A549 treated with RU486 at 1 μM for 4 hours (cell line): ENCODE measurements at places on chromosomes 11 and 22. TPM values are rescaled to one million over a fixed set of nuclear protein-coding genes. Genes with fewer than 3 reads are reported as not detected.

Gene LDHAL6A
- not detected in 5 replicates for total RNA-seq

Gene PGA5
- not detected in 5 replicates for total RNA-seq

Gene ALG8
- 48.8 to 68.8 TPM (median 62.6 TPM) in 5 replicates for total RNA-seq

Gene NXPE2
- total RNA-seq, result not detected in 5 replicates

Gene HEPN1
- total RNA-seq, result not detected in 5 replicates

Gene KCNJ5
- 0.10 TPM in 1 of 5 replicates, not detected in the others for total RNA-seq

Gene MFNG
- 1.6 to 2.9 TPM (median 2.0 TPM) in 5 replicates for total RNA-seq

Gene OR51I1
- total RNA-seq, result not detected in 5 replicates

Gene FXYD6
- total RNA-seq, result 0.14 to 0.43 TPM (median 0.28 TPM) in 5 replicates

Gene GVQW3
- total RNA-seq, result 0.43 to 1.6 TPM (median 0.87 TPM) in 5 replicates

Gene OR52E5
- total RNA-seq, result not detected in 5 replicates

Gene PKP3
- total RNA-seq, result 26.4 to 39.8 TPM (median 36.5 TPM) in 5 replicates

Gene OR51B2
- not detected in 5 replicates for total RNA-seq

Gene CALCB
- 0.08 to 0.09 TPM in 2 of 5 replicates, not detected in the others for total RNA-seq

Gene MAPK8IP1
- 5.3 to 7.8 TPM (median 5.9 TPM) in 5 replicates for total RNA-seq

Gene C22orf15
- not detected in 5 replicates for total RNA-seq

Gene OTOG
- not detected in 5 replicates for total RNA-seq

Gene TRIM6
- 8.9 to 13.1 TPM (median 12.4 TPM) in 5 replicates for total RNA-seq

Gene IL18
- 62.5 to 98.1 TPM (median 93.9 TPM) in 5 replicates for total RNA-seq

Gene CARNS1
- total RNA-seq, result 0.08 to 0.20 TPM (median 0.13 TPM) in 5 replicates

Gene HTR3A
- total RNA-seq, result not detected in 5 replicates

Gene KRTAP5-2
- total RNA-seq, result not detected in 5 replicates

Gene DDI1
- total RNA-seq, result not detected in 5 replicates

Gene SCN2B
- not detected in 5 replicates for total RNA-seq

Gene OR52I2
- not detected in 5 replicates for total RNA-seq

Gene CD59
- 715 to 844 TPM (median 792 TPM) in 5 replicates for total RNA-seq

Gene CFAP300
- 4.9 to 7.1 TPM (median 6.6 TPM) in 5 replicates for total RNA-seq

Gene HTATIP2
- total RNA-seq, result 176 to 201 TPM (median 184 TPM) in 5 replicates

Gene PRODH
- total RNA-seq, result 0.41 to 1.2 TPM (median 0.84 TPM) in 5 replicates

Gene GNG3
- total RNA-seq, result not detected in 5 replicates

Gene GPR137
- total RNA-seq, result 28.5 to 53.9 TPM (median 46.0 TPM) in 5 replicates

Gene NTM
- total RNA-seq, result not detected in 5 replicates

Gene DDIAS
- 7.6 to 20.8 TPM (median 17.9 TPM) in 5 replicates for total RNA-seq

Gene CARS1
- 57.4 to 73.3 TPM (median 60.6 TPM) in 5 replicates for total RNA-seq

Gene TRIM49
- not detected in 5 replicates for total RNA-seq

Gene SERPIND1
- 0.05 to 0.14 TPM in 2 of 5 replicates, not detected in the others for total RNA-seq

Gene ELF5
- not detected in 5 replicates for total RNA-seq

Gene ADM2
- total RNA-seq, result 0.31 to 0.77 TPM (median 0.56 TPM) in 5 replicates

Gene TEAD1
- total RNA-seq, result 31.3 to 67.0 TPM (median 60.0 TPM) in 5 replicates

Gene SYT12
- total RNA-seq, result 10.6 to 19.0 TPM (median 14.4 TPM) in 5 replicates

Gene OR51B5
- 0.07 to 0.09 TPM in 2 of 5 replicates, not detected in the others for total RNA-seq

Gene DDB1
- total RNA-seq, result 161 to 177 TPM (median 173 TPM) in 5 replicates

Gene ANO3
- total RNA-seq, result 0.02 to 0.19 TPM in 2 of 5 replicates, not detected in the others

Gene OR5P2
- total RNA-seq, result not detected in 5 replicates

Gene MISFA
- total RNA-seq, result 1.8 to 3.1 TPM (median 2.4 TPM) in 5 replicates

Gene EPS8L2
- 72.5 to 125 TPM (median 110 TPM) in 5 replicates for total RNA-seq

Gene OR2AT4
- not detected in 5 replicates for total RNA-seq
